Progenitor cell of endocrine pancreas (in vitro differentiated cells): ENCODE measurements at places on chromosomes 16 and 17. TPM values are rescaled to one million over a fixed set of nuclear protein-coding genes. Genes with fewer than 3 reads are reported as not detected.

The TBC1D3E gene
- 0.14 TPM in 1 of 2 replicates, not detected in the other for total RNA-seq

- DNase-seq, result peak; percentile 4
Measured at GRCh38 chr16:27431773-27432532, 30.0 kb downstream of the IL21R start.

- no peak for DNase-seq
Measured at GRCh38 chr16:73076324-73076810, 28.4 kb upstream of the ZFHX3 start.

DNA sequence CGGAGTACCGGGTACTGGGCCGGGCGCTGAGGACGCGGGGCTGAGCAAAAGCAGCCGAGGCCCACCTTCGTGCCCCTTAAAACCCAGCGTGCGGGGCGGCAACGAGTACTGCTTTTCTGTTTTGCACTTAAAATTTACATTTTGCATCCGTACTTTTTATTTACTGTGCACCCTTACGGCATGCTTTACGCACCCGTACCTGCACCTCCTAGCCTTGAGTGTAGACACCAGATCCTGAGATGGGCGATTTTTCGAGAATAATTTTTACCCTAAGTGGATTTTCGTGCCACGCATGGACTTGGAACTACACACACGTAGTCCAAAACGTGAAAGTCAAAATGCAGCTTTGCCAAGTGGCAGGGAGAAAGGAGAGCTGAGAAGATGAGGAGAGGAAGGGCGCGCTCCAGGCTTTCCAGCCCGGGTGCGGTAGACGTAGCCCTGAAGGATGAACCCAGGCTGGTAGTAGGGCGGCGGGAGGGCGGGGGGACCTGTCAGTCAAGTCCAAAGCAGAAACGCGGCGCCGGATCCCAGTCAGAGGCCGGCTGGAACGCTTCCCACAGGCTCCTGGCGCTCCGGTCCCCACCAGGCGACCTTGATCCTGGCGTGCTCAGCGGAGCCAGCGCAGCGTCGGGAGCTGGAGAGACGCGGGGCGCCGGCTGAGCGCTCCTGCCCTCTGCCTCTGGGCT, 1.2 kb upstream of the CBLN1 start:
- peak; percentile 37 for DNase-seq

The SEZ6L2 gene
- total RNA-seq, result 13.2 and 16.2 TPM in 2 replicates

DNA sequence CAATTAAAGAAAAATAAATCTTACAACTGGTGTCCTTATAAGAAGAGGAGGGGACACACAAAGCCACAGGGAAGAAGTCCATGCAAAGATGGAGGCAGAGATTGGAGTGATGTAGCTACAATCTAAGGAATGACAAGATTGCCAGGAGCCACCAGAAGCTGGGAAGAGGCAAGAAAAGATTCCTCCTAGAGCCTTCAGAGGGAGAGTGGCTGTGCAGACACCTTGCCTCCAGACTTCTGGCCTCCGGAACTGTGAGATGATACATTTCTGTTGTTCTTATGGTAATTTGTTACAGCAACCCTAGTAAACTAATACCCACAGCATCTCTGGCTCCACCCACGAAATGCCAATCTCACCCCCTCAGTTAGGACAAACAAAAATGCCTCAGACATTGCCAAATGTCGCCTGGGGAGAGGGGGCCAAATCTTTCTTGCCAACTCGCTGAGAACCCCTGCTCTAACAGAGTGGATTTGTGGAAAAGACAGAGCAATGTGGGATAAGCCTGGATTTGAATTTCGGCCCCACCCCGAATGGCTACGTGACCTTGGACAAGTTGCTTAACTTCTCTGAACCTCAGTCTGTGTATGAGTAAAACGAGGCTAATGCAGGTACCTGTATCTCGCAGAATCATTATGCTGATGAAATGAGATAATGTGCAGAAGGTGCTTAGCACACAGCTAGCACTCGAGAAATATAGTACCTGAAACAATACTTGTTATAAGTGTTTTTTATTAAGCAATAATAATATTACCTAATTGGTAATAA, 37.1 kb upstream of the CSNK2A2 start:
- no peak for DNase-seq

DNA sequence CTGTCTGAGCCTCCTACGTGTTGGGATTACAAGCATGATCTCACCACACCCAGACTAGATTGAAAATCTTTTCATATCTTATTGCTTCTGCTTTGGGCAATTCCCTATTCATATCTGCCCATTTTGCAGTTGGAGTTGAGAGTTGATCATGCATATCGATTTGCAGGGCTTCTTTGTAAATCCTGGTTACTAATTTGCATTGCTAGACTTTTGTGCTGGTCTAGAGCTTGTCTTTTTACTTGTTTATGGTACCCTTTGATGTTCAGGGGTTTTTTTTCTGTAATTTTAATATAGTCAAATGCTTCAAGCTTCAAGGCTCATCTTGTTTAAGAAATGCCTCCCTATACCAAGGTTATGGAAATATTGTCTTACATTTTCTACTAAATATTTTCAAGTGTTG, 23.5 kb upstream of the CMIP start:
- no peak for DNase-seq

GRCh38 chr16:15961060-15961511, 11.7 kb downstream of the ABCC1 start:
- DNase-seq, result no peak

GRCh38 chr16:31423801-31424200, 4.4 kb downstream of the COX6A2 start:
- DNase-seq, result no peak

GRCh38 chr16:29926711-29927052, 656 bp upstream of the KCTD13 start:
- no peak for DNase-seq

The ZNRF1 gene
- total RNA-seq, result 66.1 and 71.6 TPM in 2 replicates

DNA sequence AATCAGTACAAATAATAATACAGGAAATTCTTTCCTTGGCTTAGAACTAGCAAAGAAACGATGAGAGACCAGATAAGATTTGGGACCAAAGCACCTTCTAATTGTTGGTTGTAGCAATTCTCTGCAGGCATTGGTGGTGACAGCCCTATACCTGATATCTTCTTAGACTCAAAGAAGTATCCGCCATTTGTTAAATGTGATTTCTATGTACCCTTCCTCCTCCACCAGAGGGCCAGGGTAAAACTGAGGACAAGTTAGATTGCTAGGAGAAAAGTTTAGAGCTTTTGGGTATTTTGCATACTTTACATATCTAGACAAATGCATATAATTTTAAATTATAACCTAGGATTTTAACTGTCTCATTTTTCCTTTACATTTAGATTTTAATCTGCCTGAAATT, 304.3 kb downstream of the HS3ST4 start:
- no peak for DNase-seq

DNA sequence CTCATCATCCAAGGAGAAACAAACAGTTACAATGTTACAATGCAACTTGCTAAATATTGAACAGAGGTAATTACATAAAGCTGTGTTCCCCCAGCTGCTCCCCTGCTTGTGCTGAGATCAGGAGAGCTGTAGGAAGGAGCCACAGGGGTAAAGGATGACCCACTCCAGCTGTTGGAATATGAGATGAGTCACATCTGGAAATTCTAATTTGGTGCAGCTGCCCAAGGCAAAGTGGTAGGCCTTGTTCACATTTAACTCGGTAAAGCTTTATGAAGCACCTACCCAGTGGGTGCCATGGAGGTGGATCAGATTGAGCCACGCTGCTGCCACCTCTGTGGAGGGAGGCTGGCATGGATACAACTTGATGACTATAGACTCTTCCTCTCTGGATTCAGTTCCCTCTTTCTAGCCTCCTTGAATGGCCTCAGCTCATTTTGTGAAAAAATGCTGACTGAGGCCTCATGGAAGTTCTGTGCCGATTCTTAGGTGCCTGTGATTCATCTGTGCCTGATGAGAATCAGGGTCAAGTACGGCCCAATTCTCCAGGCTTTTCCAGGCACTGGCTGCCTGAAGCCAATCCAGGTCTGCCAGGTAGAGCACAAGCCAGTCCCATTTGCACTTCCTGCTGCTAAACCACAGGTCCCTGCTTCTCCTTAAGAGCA, 7.4 kb downstream of the ZNF689 start:
- DNase-seq, result no peak

DNA sequence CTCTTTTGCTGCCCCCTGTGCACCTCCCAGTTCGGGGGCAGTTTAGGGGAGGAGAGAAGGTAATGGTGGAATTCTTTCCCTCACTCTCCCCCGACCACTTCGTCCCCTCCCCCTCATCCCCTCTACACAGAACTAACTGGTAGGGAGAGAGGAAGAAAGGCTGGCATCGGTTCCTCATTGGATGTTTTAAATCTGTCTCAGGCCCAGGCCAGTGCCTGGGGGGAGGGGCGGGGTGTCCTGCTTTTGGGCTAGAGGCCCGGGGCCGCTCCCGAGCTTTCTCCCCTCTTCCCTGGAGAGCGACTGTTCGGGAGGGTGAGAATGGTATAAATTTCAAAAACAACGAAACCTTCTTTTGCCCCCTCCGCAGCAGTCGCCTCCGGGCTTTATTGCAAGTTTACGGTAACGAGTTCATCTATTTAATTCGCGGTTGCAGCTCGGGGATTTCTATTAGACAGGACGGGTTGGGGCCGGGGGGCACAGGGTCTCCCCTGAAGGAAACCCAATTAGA, at the start of gene PRAC2:
Gene PRAC2, plus strand, starts transcription at position 271 of the 508 bp plus-strand sequence. CDS start 1,226 bp downstream, outside the sequence.
- no peak for DNase-seq

GRCh38 chr17:80498920-80499410, 22.6 kb upstream of the NPTX1 start:
- DNase-seq, result no peak

GRCh38 chr17:37079735-37080134, 131.0 kb downstream of the AATF start:
- DNase-seq, result no peak

DNA sequence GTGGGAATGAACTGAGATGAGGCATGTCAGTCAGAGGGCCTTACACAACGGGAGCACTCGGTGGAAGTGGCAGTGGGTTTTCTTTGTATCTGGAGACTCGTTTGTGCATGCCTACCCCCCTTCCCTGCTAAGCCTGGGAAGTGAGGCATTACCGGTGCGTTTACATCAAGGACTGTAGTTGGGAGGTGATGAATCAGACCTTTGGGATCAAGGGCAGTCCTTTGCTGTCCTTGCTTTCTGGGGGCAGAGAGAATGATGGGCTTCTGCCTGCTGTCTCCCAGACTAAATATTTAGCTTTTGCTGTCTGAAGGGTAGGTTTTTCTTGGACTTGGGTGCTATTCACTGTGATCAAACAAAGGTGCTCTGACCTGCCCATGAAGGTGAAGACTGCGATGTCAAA, 83.0 kb downstream of the WWP2 start:
- DNase-seq, result no peak

- DNase-seq, result no peak
Measured at GRCh38 chr16:78446486-78446885, 347.0 kb downstream of the WWOX start.

The TSPOAP1 gene
- total RNA-seq, result 101 and 105 TPM in 2 replicates

DNA sequence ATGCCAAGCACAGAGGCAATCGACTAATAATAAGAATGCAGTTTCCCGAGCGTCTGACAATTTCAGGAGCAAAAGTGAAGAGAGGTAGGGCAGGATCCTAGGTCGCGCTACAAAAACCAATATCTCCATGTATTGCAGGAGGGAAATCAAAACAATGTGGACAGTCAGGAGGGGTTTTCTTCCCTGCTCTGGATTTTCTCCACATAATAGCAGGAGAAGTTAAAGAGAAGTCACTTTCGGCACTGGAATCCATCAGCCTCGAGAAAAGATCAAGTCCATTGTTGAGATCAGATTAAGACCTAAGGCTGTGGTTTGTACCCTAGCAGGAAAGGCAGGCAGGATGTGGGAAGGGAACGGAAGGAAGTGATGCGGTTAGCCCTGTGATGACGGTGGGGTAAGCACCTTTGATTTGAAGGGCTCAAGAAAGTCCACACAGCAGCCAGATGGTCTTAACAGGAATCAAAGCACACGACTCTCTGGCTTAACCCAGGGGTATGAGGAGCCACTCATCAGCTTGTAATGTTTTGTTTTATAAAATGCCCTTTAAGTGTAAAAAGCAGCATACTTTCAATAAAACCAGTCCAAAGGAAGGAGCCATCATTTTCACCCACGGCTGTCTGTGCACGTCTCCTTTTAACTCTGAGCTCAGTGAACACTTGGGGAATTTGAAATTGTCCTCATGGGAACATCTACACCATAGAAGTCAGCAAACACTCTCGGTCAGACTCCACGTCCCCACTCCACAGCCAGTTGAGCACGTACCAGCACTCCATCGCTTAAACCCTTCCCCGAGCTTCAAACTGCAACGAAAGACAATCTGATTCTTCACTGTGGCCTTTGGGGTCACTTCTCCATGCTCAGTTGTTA, 15.8 kb upstream of the AKTIP start:
- no peak for DNase-seq

DNA sequence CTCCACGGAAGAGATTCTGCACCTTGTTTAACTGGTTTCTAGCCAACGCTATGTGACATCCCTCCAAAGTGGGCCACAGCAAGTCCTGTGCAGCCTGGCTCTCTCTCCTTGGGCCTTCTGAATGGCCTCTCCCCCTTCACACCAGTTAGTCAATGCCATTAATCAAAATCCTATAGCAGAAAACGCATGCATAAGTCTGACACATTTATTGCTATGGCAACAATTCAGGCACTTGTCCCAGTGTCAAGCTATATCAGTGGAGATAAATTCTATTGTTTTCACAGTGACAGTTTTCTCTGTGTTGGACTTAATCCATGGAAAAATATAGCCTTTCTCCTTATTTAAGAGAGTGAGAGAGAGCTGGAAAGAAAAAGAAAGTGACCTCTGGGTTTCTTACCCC, 87.2 kb upstream of the TOX3 start:
- DNase-seq, result no peak

The HIGD1B gene
- not detected in 2 replicates for total RNA-seq

GRCh38 chr17:28904800-28905199, 1.9 kb upstream of the DHRS13 start:
- DNase-seq, result no peak

GRCh38 chr16:88919936-88920335, 53.5 kb upstream of the PABPN1L start:
- no peak for DNase-seq

- peak; percentile 93 for DNase-seq
Measured at GRCh38 chr16:81730090-81731051, 48.7 kb upstream of the PLCG2 start.

The NMRAL1 gene
- total RNA-seq, result 47.1 and 48.7 TPM in 2 replicates

The RAD51C gene
- 32.7 and 33.3 TPM in 2 replicates for total RNA-seq

DNA sequence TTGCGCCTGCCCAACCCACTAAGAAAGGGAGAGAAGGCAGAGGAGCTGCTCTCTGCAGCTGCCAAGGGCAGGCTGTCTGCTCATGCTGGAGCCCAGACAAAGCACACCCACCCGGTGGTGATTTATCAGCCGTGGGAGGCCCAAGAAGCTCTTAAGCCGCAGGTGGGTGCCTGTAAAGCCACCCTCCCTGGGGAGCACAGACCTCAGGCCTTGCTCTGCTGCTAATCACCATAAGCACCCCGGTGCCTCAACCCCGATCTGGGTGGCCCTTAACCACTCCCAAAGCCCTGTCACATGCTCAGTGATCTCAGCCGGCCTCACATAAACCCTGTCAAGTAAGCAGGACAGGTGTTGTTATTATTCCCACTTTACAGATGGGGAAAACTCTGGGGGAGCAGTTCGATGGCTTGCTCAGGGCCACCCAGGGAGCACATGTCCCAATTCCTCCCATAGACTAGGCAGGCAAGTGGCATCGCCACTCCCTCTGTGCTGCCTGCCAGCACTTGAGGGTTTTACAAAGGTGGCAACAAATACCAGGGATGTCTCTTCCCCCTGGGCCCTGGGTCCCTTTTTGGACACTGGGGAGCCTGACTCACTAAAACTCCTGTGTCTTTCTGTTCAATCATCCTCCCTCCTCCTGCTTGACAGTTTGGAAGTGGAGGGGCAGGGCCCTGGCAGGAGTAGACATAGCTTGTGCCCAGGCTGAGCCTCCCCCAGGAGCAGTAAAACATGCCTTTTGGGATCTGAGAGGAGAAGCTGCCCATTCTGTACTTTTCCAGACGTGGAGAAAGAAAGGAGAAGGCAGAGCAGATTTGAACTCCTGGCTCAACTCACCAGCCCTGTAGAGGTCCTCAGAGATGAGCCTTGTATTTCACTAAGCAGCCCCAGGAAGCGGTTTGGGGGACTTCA, 299.3 kb downstream of the SOX9 start:
- no peak for DNase-seq
